B cell (primary cell): ENCODE measurements at places on chromosomes 6 and 20. TPM values are rescaled to one million over a fixed set of nuclear protein-coding genes. Genes with fewer than 3 reads are reported as not detected.
A peak's percentile ranks its signal among the peaks of the same experiment; 100 is the strongest.

- H3K27ac ChIP-seq, result no peak overlapping the region
- no peak overlapping the region for H3K4me3 ChIP-seq
- DNase-seq, result no peak
- H3K27me3 ChIP-seq, result no peaks in the 10 kb centered on the region
- H3K4me1 ChIP-seq, result no peaks in the 10 kb centered on the region
These were observed 219.8 kb upstream of the MANEA start for GRCh38 chr6:95357380-95358020.

DNA sequence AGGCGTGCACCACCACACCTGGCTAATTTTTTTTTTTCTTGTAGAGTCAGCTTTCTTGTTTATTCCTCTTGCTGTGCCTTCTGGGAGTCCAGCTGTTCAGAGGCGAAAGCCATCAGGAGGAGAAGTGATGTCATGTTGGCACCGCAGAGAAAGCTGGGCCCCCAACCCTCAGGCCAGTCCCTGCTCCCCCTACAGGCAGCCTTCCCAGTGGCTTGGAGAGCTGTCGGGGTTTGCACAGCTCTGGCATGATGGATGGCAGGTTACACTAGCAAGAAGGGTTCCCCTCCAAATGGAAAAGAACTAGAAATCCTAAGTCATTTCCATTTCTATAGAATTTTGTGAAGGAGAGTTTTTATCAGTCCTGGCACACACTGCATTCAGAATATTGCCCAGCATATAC, 72.6 kb downstream of the C6orf52 start:
- H3K36me3 ChIP-seq, result peaks cover 2% of the 10 kb centered on the region
- H3K4me3 ChIP-seq, result no peak overlapping the region
- no peaks in the 10 kb centered on the region for H3K27me3 ChIP-seq
- no peaks in the 10 kb centered on the region for H3K4me1 ChIP-seq
- H3K27ac ChIP-seq, result no peak overlapping the region

- no peak for DNase-seq
- no peaks in the 10 kb centered on the region for H3K27me3 ChIP-seq
- H3K4me3 ChIP-seq, result no peak overlapping the region
- H3K27ac ChIP-seq, result no peak overlapping the region
- H3K4me1 ChIP-seq, result no peaks in the 10 kb centered on the region
These were observed 74.6 kb downstream of the AIG1 start for GRCh38 chr6:143135325-143135724.

- H3K4me3 ChIP-seq, result no peak overlapping the region
- H3K27me3 ChIP-seq, result no peaks in the 10 kb centered on the region
- H3K4me1 ChIP-seq, result no peaks in the 10 kb centered on the region
- DNase-seq, result no peak
These were observed 241.9 kb downstream of the ADGRB3 start for GRCh38 chr6:68876792-68877493.

CARMIL1 gene
- 7.5 and 9.0 TPM in 2 replicates for total RNA-seq

TUBB2B gene
- not detected in 2 replicates for total RNA-seq

DNA sequence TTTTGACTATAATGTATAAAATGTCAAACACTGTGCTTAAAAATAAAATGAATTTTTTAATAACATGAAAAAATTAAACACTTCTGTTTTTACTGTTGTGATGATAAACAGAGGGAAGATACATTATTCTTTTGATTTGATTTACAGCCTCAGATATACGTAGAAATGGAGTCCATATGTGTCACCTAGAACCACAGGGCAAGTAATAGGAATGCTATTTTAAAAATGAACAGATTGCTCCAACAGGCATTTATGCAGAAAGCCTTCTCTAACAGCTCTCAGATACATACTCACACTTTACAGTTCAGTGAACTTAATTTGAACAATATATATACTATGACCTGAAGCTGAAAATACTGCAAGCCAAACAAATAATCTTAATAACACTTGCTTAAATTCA, 1551.0 kb downstream of the GRIK2 start:
- no peaks in the 10 kb centered on the region for H3K4me1 ChIP-seq
- H3K27ac ChIP-seq, result no peak overlapping the region
- H3K36me3 ChIP-seq, result no peaks in the 10 kb centered on the region
- no peak for DNase-seq
- no peaks in the 10 kb centered on the region for H3K27me3 ChIP-seq

GRCh38 chr6:2765896-2766766, 938 bp downstream of the WRNIP1 start:
- DNase-seq, result peak; percentile 66
- peak overlapping the region; percentile 64 for H3K4me3 ChIP-seq
- H3K27me3 ChIP-seq, result no peaks in the 10 kb centered on the region

- no peaks in the 10 kb centered on the region for H3K27me3 ChIP-seq
- no peaks in the 10 kb centered on the region for H3K36me3 ChIP-seq
- H3K4me3 ChIP-seq, result no peak overlapping the region
- no peak overlapping the region for H3K27ac ChIP-seq
- DNase-seq, result no peak
These were observed 3.5 kb downstream of the LHFPL5 start for GRCh38 chr6:35808688-35809087.

GPLD1 gene
- 6.2 and 7.0 TPM in 2 replicates for total RNA-seq

MYCT1 gene
- not detected in 2 replicates for total RNA-seq

DNA sequence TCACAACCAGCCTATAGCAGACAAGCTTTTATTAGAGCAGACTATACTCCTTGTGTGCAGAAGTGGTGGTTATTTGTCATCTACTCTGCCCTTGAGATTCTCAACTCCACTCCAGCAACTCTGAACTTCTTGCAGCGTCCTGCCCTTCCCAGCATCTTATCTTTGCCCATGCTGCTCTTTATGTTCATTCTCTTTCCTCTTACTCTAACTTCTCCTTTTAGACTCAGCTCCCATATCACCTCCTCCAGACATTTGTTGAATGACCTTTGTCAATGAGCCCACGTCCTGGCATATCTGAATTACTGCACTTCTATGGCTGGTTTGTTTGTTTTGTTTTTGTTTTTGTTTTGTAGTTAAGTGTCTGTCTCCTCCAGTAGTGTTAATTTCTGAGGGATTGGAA, 81.2 kb downstream of the KCNQ5 start:
- H3K36me3 ChIP-seq, result peaks cover 4% of the 10 kb centered on the region
- H3K27ac ChIP-seq, result no peak overlapping the region
- no peaks in the 10 kb centered on the region for H3K4me1 ChIP-seq
- H3K4me3 ChIP-seq, result no peak overlapping the region
- no peak for DNase-seq

RPS6KA2 gene
- 16.0 and 17.1 TPM in 2 replicates for total RNA-seq
